ENCODE measurements at places on chromosomes 1 and 21.

- DNase-seq: no peak
Observed at GRCh38 chr1:109274533-109275476, 8.1 kb downstream of the PSRC1 start.

- DNase-seq: no peak
Observed at GRCh38 chr1:17655169-17655568, 100.0 kb upstream of the ACTL8 start.

GRCh38 chr1:228337031-228337564, 69.5 kb downstream of the TRIM11 start:
- DNase-seq: no peak

DNA sequence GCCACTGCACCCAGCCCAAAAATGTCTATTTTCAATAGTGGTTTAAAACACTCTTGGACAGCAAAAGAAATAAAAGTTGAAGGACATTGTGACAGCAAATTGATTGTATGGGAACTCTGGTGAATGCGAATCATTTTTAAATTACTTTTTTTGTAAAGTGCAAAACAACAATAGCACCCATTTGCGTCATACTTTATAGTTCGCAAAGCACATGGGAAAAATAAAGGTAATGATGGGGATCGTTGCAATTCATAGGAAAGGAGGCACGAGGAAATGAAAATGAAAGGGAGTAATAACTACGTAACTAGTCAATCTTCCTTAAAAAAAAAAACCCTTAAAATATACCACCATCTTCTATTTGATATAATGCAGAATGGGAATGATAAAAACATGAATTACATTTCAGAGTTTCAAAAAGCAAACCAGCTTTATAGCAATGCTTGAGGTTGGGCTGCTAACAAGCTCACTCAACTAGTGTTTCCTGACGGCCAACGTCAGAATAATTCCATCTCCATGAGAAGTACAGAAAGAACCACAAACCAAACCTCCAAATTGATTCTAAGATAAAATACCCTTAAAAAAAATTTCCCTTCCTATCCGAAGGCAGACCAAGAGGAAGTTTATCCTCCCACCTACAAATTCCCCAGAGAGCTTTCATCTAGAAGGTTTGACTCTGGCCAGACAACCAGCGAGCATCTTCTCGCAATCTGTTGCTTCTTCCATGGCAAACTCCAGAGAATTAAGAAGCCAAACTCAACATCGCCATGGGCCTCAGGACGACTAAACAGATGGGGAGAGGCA, at the start of gene EDARADD:
Gene EDARADD (plus strand): TSS at position 606 of the 801 bp plus-strand sequence. CDS start 159 bp downstream, at position 765.
- no peak for DNase-seq

DNA sequence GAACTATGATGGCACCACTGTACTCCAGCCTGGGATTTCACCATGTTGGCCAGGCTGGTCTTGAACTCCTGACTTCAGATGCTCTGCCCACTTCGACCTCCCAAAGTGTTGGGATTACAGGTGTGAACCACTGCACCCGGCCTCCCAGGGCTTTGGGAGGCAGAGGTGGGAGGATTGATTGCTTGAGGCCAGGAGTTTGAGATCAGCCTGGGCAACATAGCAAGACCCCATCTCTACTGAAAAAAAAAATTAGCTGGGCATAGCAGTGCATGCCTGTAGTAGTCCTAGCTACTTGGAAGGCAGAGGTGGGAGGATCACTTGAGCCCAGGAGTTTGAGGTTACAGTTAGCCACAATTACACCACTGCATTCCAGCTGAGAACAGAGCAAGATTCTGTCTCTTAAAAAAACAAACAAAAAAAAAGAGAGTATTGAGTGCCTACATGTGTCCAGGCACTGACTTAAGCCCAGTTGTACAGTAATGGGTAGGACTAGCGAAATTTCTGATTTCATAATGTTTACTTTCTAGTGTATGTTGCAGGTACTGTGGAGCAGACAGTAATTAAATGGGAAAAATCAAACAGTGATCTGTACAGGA, 4.2 kb downstream of the MANEAL start:
- no peak for DNase-seq
